ENCODE measurements at places on chromosomes 16 and 17.

DNA sequence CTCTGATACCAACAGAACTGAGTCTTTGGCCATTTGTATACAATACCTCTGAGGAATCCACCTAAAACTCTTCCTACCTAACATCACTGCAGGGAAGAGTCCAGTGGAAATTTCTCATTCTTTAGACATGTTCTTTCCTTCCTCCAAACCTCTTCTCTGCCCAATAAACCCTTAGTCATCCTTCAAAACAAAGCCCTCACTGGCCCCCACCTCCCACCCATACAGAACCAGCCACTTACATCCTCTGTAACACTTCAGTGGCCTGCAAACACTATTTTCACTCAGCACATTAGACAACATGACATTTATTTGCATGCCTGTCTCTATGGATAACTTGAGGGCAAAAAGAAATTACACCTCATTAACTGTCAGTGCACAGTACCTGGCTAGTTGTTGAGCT is 200.3 kb upstream of the NOG start:
- no peak for DNase-seq

DNA sequence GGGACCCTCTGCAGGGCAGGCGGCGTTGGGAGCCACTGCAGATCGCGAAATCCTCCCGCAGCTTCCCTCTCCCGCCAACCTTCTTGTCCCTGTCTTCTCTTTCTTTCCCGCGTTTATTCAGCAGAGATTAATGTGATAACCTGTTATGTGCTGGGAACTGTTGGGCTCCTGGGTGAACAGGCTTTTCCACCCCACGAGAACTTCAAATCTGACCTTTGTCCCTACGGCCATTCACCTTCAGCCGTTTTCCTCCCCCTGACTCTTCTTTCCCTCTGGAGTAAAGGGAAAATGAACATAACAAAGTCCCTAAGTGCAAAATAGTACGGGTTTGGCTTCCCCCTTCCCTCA is 15.2 kb upstream of the KPNA2 start:
- DNase-seq = no peak

DNA sequence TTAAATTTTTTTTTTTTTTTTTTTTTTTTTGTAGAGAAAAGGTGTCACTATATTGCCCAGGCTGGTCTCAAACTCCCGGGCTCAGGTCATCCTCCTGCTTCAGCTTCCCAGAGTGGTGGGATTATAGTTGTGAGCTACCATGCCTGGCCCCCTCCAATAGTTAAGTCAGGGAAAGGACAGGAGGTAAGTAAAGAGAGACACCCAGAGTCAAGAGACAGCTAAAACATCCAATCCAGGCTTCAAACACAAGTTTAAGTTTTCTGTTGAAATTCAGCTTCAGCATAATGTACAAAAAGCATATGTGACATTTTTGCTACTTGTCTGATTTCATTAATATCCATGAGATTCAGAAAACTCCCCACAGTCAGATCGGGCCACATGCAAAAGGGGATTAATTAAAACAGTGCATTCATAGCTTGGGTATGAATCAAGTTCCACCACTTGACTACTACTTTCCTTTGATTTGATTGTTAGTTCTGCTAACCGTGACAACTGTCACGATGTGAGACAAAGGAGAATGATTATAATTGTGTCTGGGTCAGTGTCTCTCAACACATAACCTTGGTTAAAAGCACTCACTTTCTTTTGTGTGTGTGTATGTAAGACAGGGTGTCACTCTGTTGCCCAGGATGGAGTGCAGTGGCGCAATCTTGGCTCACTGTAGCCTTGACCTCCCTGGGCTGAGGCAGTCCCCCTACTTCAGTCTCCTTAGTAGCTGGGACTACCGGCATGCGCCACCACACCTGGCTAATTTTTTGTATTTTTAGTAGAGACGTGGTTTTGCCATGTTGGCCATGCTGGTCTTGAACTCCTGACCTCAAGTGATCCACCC is 184.9 kb downstream of the PARN start:
- no peak for DNase-seq

GRCh38 chr16:4908854-4909401 is 28.0 kb downstream of the PPL start:
- DNase-seq = no peak

GRCh38 chr17:83147280-83147679 is 67.9 kb downstream of the METRNL start:
- DNase-seq = no peak

DNA sequence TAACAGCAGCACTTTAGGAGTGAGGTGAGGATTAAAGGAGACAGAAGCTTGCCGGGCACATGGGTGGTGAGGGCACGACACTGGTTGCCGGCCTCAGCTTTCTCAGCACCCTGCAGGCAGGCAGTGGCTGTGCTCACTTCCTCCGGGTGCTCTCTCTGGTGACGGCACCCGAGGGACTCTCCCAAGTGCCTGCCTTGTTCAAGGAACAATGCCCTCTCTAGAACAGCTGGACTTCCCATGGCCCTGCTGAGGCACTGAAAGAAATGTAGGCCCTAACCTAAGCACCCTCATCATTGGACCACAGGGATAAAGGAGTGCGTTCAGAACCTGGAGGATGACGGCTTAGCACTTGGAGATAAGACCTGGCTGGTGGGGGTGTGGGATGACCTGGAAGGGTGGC is 72.7 kb downstream of the N4BP1 start:
- no peak for DNase-seq

DNA sequence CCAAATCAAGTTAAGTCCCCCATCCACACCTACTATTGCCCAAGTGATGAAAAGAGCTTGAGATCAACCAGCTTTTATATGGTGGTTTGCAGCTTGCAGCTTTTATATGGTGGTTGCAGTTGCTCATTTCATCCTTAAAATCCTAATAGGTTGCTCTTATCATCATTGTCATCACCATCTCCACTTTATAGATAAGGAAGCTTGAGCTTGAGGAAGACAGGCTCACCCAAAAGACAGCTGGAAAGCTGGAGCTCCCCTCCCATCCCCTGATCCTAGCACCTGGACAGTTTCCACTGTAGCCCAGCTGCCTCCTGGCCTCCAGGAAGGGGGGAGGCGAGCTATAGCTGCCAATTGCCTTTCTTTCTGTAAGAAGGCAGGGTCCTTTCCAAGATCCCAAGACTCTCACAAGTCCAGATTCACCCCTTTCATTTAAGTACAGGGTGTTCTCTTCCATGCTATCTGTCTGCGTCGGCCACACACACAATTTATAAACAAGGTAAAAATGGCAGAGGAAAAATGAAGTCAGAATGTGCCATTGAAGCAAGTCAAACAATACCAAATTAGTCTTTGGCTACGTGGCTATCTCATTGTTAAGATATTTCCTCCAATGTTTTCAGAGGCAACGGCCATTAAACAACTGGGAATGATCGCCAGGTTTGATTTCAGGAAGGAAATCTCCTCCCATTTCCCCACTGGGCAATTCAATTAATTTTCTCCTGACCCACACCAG is 63.3 kb downstream of the PECAM1 start:
- no peak for DNase-seq

DNA sequence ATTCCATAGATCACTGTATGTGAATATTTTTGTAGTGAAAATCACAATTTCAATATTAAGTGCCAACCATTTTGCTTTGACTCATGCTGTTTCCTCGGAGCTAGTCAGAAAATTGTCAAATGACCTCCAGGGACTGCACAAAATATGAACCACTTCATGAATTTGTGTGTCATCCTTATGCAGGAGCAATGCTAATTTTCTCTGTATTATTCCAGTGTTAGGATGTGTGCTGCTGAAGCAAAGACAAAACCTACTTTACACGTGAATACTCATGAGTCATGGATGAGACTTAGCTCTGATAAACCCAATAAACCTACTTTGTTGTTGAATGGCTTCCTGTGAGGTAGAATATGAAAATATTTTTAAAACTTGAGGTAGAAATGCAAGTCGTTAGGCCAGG is 65.2 kb downstream of the SHCBP1 start:
- DNase-seq = no peak

DNA sequence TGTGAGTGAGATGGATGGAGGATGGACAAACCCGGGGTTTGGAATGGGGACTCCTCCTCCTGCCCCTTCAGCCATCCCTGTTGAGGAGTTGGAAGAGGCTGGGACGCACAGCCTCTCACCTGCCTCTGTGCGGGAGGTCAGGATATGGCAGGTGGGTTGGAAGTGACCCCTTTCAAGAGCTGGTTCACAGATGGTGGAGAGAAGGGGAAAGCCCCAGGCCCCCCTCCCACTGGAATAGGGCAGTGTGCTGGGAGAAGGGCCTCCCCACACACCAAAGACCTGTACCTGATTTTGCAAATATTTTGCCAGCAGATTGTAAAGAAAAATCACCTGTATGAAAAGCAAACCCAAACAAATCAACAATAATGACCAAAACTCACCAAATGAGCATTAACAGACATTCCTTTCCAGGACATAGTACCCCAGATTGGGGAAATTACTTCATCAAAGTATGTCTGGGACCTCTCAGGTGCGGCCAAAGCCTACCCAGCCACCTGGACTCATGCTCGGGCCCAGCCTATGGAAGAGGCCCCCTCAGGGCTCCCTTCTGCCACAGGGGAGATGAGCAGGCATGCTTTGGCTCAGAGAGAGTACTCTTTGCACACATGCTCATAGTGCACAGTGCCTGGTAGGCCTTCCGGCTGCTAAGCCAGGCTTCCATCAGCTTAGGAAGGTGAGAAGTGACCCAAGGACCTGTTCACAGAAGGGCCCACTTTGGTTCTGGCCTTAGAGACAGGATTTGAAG is 7.8 kb downstream of the SLC47A2 start:
- no peak for DNase-seq

DNA sequence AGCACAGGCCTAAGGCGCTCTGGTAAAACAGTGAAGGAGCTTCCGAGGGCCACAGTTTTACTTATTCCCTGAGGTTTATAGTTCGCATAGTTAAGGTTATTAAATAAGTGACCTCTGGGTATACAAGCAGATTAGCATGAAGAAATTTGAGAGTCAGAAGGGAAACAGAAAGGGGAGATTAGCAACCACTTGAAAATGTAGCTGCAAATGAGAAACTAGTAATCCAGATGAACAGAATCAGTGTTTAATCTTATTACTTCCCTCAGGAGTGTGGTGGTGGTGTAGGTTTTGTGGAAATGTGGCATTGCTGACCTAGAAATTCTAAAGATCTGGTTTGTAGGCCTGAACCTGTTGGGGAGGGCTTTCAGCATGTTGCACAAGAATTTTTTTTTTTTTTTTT is 130.4 kb downstream of the CCDC182 start:
- no peak for DNase-seq

GRCh38 chr16:73768786-73769203 is 527.8 kb upstream of the PSMD7 start:
- DNase-seq = no peak

GRCh38 chr16:78256686-78257375 is 157.4 kb downstream of the WWOX start:
- DNase-seq = no peak

DNA sequence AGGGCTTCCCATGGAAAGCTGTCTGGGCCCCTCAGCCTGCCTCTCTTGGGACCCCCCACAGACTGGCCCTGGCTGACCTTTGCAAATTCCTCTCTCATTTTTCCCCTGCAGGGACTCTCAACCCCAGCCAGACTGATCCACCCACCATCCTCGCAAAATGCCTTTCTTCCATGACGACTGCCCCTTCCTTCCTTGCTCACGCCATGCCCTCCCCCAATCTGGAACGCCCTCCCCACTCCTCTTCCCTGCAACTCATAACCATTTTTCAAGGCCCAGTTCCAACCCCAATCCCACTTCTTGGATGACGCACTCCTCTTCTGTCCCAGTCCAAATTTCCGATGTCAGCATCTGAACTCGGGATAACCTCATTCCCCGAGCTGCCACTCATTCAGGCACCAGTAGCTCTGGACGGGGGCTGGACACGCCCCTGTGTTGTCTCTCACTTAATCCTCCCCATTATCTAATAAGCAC is 1.3 kb upstream of the DNAI2 start:
- DNase-seq = no peak

DNA sequence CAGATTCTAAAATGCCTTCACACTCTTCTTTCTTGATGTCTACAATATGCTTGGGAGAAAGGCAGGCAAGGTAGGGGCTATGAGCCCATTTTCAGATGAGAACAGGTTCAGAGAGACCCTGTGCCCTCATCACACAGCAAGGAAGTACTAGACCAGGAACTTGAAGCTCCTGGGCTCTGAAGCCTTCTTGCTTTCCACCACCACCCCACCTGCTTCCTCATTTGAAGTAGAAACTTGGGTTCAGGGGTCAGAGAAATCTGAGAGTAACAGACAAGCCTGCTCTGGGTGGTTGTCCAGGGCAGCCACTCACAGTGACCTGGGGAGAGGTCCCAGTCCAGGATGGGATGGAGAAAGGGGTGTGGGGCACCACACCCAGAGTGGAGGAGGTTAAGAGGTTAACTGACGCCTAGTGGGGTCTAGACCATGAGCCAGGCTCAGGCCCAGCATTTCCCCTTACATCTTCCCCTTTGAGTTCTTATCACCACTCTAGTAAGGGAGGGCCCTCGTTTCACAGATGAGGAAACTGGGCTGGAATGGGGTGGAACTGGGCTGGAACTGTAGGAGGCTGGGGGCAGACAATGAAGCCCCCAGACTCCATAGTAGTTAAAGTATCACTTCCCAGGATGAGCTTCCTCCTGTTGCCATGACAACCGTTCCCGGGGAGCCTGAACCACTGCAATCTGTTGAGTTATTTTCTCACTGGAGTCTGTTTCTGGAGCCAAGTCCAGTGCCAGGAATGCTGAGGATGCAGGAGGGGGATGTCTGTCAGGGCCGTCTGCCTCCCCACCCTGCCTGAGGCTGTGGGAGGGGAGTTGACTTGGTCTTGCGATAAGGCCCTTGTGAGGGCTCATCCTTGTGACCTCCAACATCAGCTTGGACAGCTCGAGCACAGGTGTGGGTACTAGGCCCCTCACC is 16.2 kb upstream of the PHF12 start:
- no peak for DNase-seq

- DNase-seq = no peak
Measured at GRCh38 chr17:74318391-74318790, 7.6 kb upstream of the KIF19 start.

DNA sequence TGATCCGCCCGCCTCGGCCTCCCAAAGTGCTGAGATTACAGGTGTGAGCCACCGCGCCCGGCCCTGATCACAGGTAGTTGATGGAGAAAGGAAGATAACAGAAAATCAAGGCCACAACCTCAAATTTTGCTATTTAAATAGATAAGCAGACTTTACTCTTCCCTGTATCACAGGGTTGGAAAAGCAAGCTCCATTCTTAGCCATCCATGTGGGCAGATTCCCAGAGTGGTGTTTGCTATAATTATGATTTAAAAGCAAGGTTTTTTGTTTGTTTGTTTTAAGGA is 44.4 kb downstream of the TUBD1 start:
- no peak for DNase-seq

- DNase-seq = no peak
Measured at GRCh38 chr17:55440391-55440790, 18.8 kb upstream of the MMD start.

- DNase-seq = no peak
Measured at GRCh38 chr16:57999971-58000705, at the start of gene ZNF319. ZNF319 (minus strand) TSS chr16:58000672; CDS start chr16:57998265, 2,407 bp downstream.
